ENCODE measurements at places on chromosomes 5 and 9. TPM values are rescaled to one million over a fixed set of nuclear protein-coding genes. Genes with fewer than 3 reads are reported as not detected.

DNA sequence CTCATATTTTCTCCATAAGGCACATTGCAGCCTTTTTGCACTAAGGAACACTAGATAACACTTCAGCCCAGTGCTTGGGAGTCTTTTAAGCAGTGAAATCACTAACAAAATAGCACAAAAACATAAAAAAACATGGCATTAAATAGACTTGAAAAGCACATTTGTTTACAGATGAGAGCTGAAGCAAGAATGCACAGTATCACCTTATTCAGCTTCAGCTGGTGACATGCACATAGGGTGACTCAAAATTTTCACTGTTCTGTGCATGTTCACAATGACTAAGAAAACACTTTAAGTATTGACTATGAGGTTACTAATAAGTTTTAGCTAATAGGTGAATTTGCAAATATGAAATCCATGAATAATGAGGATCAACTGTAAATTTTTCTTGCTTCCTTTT is 293.9 kb upstream of the TARS1 start:
- no peaks in the 10 kb centered on the region for H3K4me1 ChIP-seq
- no peak overlapping the region for H3K4me3 ChIP-seq
- H3K27me3 ChIP-seq = no peaks in the 10 kb centered on the region
- DNase-seq = no peak
- no peaks in the 10 kb centered on the region for H3K36me3 ChIP-seq

GRCh38 chr5:128015978-128016377 is 67.6 kb upstream of the SLC12A2 start:
- H3K36me3 ChIP-seq = no peaks in the 10 kb centered on the region
- DNase-seq = no peak
- no peaks in the 10 kb centered on the region for H3K4me1 ChIP-seq
- H3K27me3 ChIP-seq = no peaks in the 10 kb centered on the region

DNA sequence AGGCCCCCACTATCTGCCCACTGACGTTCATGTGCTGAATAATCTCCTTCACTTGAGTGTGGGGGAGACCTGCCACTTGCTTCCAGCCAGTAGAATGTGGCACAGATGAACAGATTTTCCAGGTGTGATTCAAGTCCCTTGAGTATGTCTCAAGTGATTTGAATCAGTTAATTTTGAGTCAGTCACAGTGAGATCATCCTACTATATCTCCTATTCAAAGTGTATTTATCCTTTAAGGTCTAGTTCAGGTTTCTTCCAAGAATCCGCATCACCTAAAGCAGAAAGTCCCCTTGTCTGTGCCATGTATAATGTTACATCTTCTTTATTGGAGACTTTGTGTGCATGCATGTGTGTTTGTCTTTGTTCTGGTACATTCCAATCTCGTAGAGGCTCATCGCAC is 208.3 kb upstream of the DAB2 start:
- DNase-seq = no peak
- no peaks in the 10 kb centered on the region for H3K27me3 ChIP-seq

- no peak overlapping the region for H3K4me3 ChIP-seq
- DNase-seq = no peak
- H3K27me3 ChIP-seq = peaks cover 5% of the 10 kb centered on the region
- H3K27ac ChIP-seq = peak overlapping the region; percentile 20
- peaks cover 7% of the 10 kb centered on the region for H3K4me1 ChIP-seq
- no peaks in the 10 kb centered on the region for H3K36me3 ChIP-seq
These were observed 436 bp upstream of the EMB start for GRCh38 chr5:50441493-50441955.

DNA sequence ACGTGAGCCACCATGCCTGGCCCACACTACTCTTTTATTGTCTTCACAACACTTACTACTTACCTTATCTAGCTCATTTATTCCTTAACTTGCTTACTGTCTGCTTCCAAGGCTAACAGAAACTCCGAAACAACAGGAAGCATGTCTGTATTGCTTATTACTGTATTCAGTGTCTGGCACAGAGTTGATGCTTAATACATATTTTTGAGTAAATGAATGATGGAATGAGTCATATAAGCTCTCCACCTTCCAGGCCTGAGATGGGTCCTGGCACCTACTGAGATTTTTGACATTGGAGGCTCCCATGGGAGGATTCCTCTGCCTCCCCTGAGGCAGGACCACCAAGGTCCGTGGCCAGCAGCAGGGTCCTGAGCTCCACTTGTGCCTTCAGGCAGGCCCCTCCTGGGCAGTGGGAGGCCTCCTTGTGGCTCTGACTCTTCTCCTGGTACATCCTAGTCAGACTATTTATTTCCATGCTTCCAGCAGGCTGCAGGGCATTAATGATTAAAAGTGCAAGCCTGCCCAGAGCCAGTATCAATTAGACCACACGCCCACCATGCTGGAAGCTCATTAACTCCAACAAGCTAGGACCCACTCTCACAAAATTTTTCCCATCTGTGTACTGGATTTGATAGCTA is 76.5 kb upstream of the CTNNA1 start:
- no peak for DNase-seq
- H3K36me3 ChIP-seq = no peaks in the 10 kb centered on the region
- H3K4me1 ChIP-seq = no peaks in the 10 kb centered on the region
- H3K27me3 ChIP-seq = no peaks in the 10 kb centered on the region
- no peak overlapping the region for H3K27ac ChIP-seq
- H3K4me3 ChIP-seq = no peak overlapping the region

DNA sequence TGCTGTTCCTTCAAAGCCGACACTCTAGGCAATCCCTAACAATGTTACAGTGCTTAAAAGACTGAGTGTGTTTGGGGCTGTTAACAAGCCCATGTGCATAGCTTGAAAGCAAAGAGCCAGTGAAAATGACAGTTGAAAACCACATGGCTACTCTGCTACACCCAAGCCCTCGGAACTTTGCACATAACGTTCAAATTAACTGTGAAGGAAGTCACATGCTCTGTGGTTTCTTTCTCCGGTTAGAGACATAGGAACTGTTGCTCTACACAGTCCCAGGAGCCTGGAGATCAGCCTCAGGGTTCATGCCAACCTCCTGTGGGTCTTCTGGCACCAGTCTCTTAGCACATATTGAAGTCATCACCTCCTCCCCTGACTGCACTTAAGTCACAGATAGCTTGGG is 51.1 kb downstream of the C9orf152 start:
- H3K4me3 ChIP-seq = no peak overlapping the region
- DNase-seq = no peak
- no peaks in the 10 kb centered on the region for H3K36me3 ChIP-seq
- no peaks in the 10 kb centered on the region for H3K27me3 ChIP-seq

DNA sequence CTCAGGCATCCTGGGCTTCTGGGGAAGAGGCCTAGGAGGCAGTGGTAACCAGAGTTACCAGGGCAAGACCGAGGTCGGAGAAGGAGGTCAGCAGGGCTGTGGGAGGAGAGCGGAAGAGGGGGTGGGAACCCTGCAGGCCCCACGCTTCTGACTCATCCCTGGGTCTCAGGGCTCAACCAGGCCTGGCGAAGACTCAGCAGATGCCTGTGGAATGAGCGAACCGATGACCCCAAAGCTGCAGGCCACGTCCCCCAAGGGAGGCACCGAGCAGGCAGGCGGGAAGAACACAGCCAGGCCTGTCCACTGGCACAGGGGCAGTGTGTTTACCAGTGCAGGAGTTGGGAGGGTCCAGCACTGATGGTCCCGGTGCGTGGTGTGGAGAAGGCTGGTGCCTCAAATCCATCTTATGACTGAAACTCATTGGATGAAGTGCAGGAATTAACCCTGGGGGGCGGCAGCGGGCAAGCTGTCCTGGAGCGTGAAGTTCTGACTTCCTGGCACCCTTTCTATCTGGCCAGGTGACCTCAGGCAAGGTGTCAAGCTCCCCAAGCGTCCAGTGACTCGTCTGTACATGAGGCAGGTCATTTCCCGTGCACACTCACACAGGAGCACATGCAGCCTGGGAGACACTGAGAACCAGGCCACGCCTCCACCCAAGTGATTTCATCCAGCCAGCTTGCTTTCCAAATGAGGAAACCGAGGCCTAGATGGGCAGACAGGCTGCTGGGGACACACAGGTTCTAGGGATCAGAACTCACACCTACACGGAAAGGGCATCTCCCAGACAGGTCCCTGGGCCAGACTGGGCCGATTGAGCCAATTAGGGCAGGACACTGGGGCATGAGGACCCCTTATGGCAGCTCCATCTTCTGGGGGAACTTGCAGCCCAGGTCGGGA is 69.1 kb downstream of the ADAMTS2 start:
- peaks cover 22% of the 10 kb centered on the region for H3K4me1 ChIP-seq
- H3K4me3 ChIP-seq = no peak overlapping the region
- H3K27ac ChIP-seq = peak overlapping the region; percentile 69
- no peaks in the 10 kb centered on the region for H3K27me3 ChIP-seq

- peaks cover 16% of the 10 kb centered on the region for H3K27me3 ChIP-seq
- DNase-seq = no peak
These were observed 110.1 kb upstream of the PPP1R26 start for GRCh38 chr9:135369412-135369990.

- no peak overlapping the region for H3K27ac ChIP-seq
- H3K4me3 ChIP-seq = no peak overlapping the region
- no peaks in the 10 kb centered on the region for H3K27me3 ChIP-seq
- no peaks in the 10 kb centered on the region for H3K4me1 ChIP-seq
- no peak for DNase-seq
- H3K36me3 ChIP-seq = no peaks in the 10 kb centered on the region
These were observed 779.9 kb upstream of the ACO1 start for GRCh38 chr9:31604531-31604930.

- H3K27ac ChIP-seq = no peak overlapping the region
- H3K4me3 ChIP-seq = no peak overlapping the region
- no peaks in the 10 kb centered on the region for H3K27me3 ChIP-seq
- no peaks in the 10 kb centered on the region for H3K36me3 ChIP-seq
These were observed 533.3 kb downstream of the CDH12 start for GRCh38 chr5:22319798-22320197.

DNA sequence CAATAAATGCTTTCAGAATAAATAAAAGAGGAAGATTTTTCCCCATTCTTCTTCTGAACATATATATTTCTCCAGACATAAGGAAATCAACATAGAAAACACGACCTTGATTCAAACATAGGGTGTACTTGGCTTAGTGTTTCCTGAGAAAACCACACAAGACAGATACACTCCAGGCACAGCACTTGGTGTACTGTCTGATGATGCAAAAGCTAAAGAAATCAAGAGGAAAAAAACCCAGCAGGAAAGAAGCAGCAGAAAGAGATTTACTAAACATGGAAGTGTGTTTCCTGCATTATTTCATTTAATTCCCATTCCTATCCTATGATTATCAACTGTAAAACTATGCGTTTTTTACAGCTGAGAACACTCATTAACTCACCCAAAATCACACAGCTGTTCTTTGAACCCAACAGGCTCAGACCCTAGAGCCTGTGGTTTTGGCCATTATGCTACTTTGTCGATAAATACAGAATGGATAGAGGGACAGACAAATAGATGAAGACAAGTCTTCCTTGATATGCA is 46.1 kb downstream of the NIPAL4 start:
- H3K4me1 ChIP-seq = no peaks in the 10 kb centered on the region
- DNase-seq = no peak
- H3K36me3 ChIP-seq = no peaks in the 10 kb centered on the region
- no peak overlapping the region for H3K4me3 ChIP-seq

DNA sequence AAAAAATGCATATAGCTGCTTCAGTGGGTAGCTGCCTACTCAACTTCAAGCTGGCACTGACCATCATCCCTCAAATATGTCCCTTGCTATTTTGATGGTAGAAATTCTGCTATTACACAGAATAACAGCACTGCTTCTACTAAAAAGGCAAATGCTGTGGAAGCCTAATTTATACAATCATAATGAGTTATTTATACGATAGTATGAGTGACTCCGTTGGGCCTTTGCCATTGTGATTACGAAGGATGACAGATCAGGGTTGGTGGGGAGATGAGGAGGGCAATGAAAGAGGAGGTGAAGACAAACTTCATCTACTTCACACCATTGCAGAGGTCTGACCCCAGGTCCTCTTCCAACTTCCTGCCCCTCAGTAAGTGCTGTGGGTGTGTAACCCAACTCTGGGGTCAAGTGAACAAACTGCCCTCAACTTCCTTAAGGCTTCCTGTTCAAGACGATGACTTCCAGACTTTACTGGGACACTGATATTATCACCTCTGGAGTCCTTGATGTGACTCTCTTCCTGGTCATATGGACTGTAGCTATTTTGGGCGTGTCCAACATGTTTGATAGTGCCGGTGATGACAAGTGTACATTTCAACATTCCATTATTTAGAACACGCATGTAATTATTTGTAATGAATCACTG is 74.1 kb upstream of the RPS23 start:
- no peaks in the 10 kb centered on the region for H3K36me3 ChIP-seq
- H3K4me1 ChIP-seq = no peaks in the 10 kb centered on the region
- no peak overlapping the region for H3K27ac ChIP-seq
- no peak for DNase-seq

GRCh38 chr5:173925449-173926071 is 37.4 kb downstream of the CPEB4 start:
- H3K27ac ChIP-seq = peak overlapping the region; percentile 89
- no peaks in the 10 kb centered on the region for H3K4me1 ChIP-seq
- H3K36me3 ChIP-seq = no peaks in the 10 kb centered on the region
- H3K27me3 ChIP-seq = no peaks in the 10 kb centered on the region
- H3K4me3 ChIP-seq = no peak overlapping the region
- no peak for DNase-seq

DNA sequence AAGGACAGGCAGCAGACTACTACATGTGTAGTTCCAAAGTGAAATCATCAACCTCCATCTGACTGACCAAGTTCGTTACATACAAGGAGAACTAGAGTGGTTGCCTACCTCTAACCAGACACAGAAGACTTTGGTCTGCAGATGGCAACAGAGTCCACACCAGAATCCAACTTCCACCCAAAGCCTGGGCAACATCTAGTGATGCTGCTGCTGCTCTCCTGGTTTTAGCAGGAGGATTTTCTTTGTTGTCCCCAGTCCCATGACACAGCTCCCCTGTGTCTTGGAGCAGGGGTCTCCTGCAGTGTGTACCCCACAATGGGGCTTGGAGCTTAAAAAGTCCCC is 46.4 kb upstream of the APC start:
- H3K4me3 ChIP-seq = no peak overlapping the region
- no peaks in the 10 kb centered on the region for H3K27me3 ChIP-seq
- no peaks in the 10 kb centered on the region for H3K4me1 ChIP-seq
- no peak for DNase-seq

- peaks cover 10% of the 10 kb centered on the region for H3K4me1 ChIP-seq
- peak; percentile 50 for DNase-seq
- H3K27me3 ChIP-seq = peaks cover 41% of the 10 kb centered on the region
- H3K27ac ChIP-seq = no peak overlapping the region
- no peaks in the 10 kb centered on the region for H3K36me3 ChIP-seq
- H3K4me3 ChIP-seq = no peak overlapping the region
These were observed 134.6 kb downstream of the OLFM1 start for GRCh38 chr9:135221951-135222631.

DNA sequence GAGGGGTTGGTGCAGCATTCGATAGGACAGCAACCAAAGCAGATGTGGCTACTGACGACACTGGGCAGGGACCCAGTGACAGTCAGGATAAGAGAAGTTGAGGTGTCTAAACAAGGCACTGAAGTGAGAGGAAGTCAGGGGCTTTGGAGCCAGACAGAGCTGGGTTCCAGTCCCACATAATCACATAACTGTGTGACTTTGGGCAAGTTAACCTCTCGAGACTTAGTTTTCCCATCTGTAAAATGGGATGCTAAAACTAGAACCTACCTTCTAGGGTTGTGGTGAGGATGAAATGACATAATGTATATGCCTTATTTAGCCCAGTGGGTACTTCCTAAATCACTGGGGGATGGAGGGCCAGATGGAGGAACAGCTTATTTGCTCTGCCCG is 3.1 kb downstream of the ANGPTL2 start:
- peaks cover 52% of the 10 kb centered on the region for H3K4me1 ChIP-seq
- peak; percentile 42 for DNase-seq
- H3K27ac ChIP-seq = peak overlapping the region; percentile 99
- H3K36me3 ChIP-seq = peaks cover 5% of the 10 kb centered on the region
- peak overlapping the region; percentile 71 for H3K4me3 ChIP-seq

WNT8A gene
- not detected for polyA plus RNA-seq

BARX1 gene
- polyA plus RNA-seq = 0.23 TPM

GAPVD1 gene
- polyA plus RNA-seq = 5.1 TPM

CXXC5 gene
- 15.7 TPM for polyA plus RNA-seq

CNTNAP3B gene
- polyA plus RNA-seq = 3.6 TPM

KCTD16 gene
- not detected for polyA plus RNA-seq

SLC36A2 gene
- not detected for polyA plus RNA-seq

TAF11L5 gene
- not detected for polyA plus RNA-seq

All from sigmoid colon (tissue), 7 donors.